Upper lobe of left lung (tissue), 6 donors: ENCODE measurements at places on chromosomes 3 and 15. TPM values are rescaled to one million over a fixed set of nuclear protein-coding genes. Genes with fewer than 3 reads are reported as not detected.
A peak's percentile ranks its signal among the peaks of the same experiment; 100 is the strongest.

DNA sequence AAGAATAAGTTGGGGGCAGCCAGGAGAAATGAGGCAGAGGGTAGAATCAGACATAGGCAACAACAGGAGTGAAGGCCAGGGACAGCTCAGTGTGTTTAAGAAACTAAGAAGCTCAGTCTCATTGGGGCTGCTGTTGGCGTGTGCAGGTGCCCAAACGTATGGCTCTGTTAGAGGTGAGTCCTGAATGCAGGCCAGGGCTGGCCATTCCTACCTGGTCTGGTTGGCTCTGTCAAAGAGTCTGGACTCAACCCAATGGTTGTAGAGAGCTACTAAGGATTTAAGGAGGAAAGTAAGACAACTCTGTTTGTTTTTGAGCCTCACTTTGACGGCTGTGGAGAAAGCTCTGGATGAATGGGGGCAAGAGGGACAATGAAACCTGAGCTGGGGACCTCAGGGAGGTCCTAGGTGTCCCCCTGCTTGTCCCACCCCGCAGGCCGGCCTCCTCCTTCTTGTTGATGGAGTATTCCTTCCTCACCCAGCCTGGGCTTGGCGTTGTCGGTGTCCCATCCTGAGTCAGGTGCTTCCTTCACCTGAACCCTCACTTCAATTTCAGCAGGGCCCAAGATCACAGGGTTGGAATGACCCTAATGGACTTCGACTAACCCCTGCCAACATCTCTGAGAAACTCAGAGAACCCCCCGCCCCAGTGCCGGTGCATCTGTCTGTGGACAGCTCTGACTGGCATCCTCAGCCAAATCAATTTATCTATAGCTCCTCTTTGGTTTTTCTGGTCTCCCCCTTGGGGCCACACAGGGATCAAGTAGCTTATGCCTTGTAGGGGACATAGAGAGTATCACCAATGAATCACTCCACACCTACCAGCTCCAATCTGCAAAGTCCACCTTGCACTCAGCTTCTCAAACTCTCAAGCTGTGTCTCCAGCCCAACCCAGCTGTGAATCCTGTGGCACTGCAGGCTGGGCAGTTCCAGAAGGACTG, 8.3 kb downstream of the ITGA11 start:
- no peaks in the 10 kb centered on the region for H3K27me3 ChIP-seq
- no peak for DNase-seq
- H3K36me3 ChIP-seq, result no peaks in the 10 kb centered on the region
- H3K27ac ChIP-seq, result no peak overlapping the region
- H3K4me1 ChIP-seq, result peaks cover 5% of the 10 kb centered on the region

DNA sequence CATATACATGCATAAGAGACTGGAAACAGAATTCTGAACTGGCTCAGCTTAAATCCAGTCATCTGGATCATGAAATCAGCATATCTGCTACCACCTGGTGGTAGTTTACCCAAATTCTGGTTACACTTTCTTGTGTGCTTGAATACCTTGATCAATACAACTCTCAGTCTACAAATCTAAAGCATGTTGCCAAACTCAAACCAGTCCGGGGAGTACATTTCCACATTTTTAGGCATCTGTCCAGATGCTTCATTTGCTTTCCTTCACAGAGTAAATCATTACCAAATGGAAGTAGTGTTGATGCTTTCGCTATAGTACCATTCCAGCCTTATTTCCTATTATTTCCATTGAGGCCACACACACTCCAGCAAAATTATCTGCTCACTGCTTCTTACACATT, 126.4 kb downstream of the P2RY1 start:
- no peaks in the 10 kb centered on the region for H3K4me1 ChIP-seq
- no peak overlapping the region for H3K4me3 ChIP-seq
- DNase-seq, result no peak
- H3K27me3 ChIP-seq, result no peaks in the 10 kb centered on the region
- H3K27ac ChIP-seq, result no peak overlapping the region

- H3K36me3 ChIP-seq, result no peaks in the 10 kb centered on the region
- no peaks in the 10 kb centered on the region for H3K27me3 ChIP-seq
- H3K4me1 ChIP-seq, result no peaks in the 10 kb centered on the region
- H3K27ac ChIP-seq, result no peak overlapping the region
- no peak for DNase-seq
Measured at GRCh38 chr15:32106401-32107381, 76.4 kb downstream of the CHRNA7 start.

- H3K4me1 ChIP-seq, result no peaks in the 10 kb centered on the region
- H3K36me3 ChIP-seq, result peaks cover 3% of the 10 kb centered on the region
- no peak for DNase-seq
- H3K27me3 ChIP-seq, result no peaks in the 10 kb centered on the region
Measured at GRCh38 chr3:37308247-37308646, 133.9 kb upstream of the LRRFIP2 start.

DNA sequence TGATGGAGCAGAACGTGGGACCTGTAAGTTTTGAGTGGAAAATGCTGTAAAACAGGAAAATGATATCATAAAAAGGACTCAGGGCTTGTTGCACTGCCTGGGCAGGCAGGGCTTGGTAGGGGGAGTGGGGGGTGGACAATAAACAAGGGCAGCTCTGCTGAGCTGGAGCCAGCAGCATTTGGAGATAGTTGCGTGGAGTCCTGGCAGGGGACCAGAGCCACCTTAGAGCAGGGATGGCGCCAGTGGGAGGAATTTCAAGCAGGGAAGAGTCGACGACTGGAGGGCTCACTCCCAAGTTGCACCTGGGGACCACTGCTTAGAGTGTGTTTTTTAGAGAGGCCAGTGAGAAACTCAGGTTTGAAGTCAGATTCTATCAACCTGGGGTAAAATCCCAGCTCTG, 22.7 kb upstream of the FRMD4B start:
- H3K27me3 ChIP-seq, result no peaks in the 10 kb centered on the region
- H3K27ac ChIP-seq, result no peak overlapping the region
- peaks cover 38% of the 10 kb centered on the region for H3K4me1 ChIP-seq
- no peaks in the 10 kb centered on the region for H3K36me3 ChIP-seq
- no peak overlapping the region for H3K4me3 ChIP-seq

DNA sequence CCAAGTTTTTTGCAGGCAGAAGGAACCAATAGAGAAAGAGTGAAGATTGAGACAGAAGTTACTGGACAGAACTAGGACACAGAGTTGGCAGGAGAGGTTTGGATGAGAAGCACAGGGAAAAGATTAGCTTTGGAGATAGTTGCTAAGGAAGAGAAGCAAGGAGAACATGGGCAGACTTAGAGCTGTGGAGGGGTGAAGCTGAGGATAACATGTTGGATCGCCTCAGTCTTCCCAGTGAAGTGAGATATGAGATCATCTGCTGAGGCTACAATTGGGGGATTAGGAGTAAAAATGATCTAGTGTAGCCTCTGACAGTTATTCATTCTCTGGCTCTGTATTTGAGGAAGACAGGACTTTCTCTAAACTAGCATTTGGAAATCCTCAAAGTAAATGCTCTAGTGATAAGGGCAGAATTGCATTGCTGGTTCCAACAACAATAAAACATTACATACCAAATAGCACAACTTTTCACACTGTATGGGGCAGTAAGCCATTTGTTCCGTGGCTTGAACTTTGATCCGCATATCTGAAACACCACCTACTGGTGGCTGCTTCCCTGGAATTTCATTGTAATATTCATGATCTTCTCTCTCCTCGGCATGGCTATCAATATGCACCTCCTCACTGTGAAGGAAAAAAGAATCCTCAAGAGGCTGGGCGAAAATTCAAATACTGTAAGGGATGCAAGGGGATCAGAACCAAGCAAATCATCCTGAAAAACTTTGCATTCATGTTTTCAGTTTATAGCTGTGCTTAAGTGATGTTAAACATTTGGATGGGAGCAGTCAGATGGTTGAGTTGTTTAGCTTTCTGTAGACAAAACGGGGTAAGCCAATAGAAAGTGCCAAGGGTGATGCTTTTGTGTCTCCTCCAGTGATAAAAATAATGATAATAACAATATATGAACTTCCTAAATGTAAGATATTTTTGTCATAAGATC, 22.2 kb upstream of the EID1 start:
- no peak overlapping the region for H3K27ac ChIP-seq
- H3K36me3 ChIP-seq, result no peaks in the 10 kb centered on the region
- H3K4me1 ChIP-seq, result no peaks in the 10 kb centered on the region

DNA sequence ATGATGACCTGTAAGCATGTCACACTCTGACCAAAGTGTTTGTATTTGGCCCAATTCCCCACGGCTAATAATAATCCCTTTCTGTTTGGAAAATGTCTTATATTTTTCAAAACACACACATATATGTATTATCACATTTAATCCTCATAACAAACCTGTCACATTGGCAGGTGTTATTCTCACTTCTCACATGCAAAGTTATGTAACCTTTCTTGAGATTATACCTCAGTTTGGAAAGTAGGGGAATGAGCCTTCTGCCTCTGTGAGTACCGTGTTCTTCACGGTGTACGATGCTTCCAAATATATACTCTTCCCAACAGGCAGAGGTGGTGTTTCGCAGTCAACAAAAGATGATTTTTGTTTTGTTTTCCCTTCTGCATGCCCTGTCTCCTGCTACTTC, 205.6 kb downstream of the TP63 start:
- H3K27me3 ChIP-seq, result no peaks in the 10 kb centered on the region
- no peaks in the 10 kb centered on the region for H3K4me1 ChIP-seq
- H3K27ac ChIP-seq, result no peak overlapping the region
- no peak for DNase-seq

DNA sequence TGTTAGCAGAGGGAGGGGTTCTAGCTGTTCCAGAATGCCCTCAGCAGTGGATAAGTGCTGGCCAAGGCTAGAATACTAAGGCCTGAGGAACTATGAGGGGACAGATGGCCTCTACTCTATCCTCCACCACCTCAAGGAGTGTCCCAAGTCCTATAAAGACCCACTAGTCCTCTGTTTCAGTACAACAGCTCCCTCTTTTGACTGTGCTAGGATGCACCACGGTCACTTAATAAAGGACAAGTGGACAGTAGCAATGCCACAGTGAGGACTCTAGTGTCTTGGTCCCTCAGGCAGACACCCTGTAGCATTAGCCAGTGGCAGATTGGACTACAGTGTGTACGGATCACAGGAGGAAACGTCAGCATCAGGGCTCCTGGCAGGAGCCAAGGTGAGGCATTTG, 171.8 kb upstream of the PROK2 start:
- H3K4me3 ChIP-seq, result no peak overlapping the region
- no peak overlapping the region for H3K27ac ChIP-seq
- H3K4me1 ChIP-seq, result peaks cover 6% of the 10 kb centered on the region
- DNase-seq, result no peak

- H3K27me3 ChIP-seq, result no peaks in the 10 kb centered on the region
- peaks cover 19% of the 10 kb centered on the region for H3K4me1 ChIP-seq
- no peaks in the 10 kb centered on the region for H3K36me3 ChIP-seq
- DNase-seq, result no peak
- no peak overlapping the region for H3K4me3 ChIP-seq
- H3K27ac ChIP-seq, result no peak overlapping the region
Measured at GRCh38 chr3:153219146-153219545, 57.1 kb downstream of the RAP2B start.

DNA sequence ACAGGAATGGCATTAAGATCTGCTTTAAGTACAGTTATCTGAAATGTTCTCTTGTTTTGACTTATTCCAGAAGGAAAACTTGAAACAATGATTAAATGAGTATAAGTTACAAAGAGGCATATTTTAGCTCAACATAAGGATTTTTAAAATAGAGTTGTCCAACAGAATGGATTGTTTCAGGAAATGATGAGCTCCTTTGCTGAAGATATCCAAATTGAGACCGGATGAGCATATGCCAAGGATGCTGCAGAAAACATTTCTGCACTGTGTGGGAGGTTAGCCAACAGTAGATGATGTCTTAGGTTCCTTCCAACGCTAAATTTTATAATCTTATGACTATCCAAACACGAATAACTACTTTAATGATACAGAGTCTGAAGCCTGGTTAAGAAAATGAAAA, 226.5 kb upstream of the NANOGP8 start:
- H3K4me3 ChIP-seq, result no peak overlapping the region
- no peak for DNase-seq
- no peak overlapping the region for H3K27ac ChIP-seq
- H3K4me1 ChIP-seq, result peaks cover 15% of the 10 kb centered on the region

- no peaks in the 10 kb centered on the region for H3K4me1 ChIP-seq
- H3K27ac ChIP-seq, result no peak overlapping the region
- H3K36me3 ChIP-seq, result no peaks in the 10 kb centered on the region
- H3K4me3 ChIP-seq, result no peak overlapping the region
Measured at GRCh38 chr3:34207806-34208205, 409.4 kb downstream of the PDCD6IP start.

DNA sequence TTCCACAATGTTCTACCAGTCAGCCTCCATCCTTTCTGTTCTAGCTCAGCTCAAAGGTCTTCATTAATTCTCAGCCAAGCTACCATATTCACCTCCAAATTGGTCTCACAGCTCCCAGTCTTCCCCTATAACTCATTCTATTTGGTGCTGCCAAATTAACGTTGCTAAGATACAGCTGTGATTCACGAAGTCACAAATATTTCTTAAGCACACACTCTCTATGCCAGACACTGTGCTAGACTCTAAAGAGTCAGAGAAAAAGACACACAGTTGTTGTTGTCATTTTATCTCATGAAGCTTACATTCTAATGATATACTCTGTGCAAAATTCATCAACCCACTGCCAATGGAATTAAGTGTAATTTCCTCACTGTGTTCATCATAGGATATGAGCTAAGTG, 102.8 kb downstream of the FRMD5 start:
- no peak overlapping the region for H3K4me3 ChIP-seq
- no peaks in the 10 kb centered on the region for H3K4me1 ChIP-seq
- DNase-seq, result no peak
- no peak overlapping the region for H3K27ac ChIP-seq
- H3K27me3 ChIP-seq, result no peaks in the 10 kb centered on the region
- no peaks in the 10 kb centered on the region for H3K36me3 ChIP-seq

GRCh38 chr3:129613367-129613740, 6.9 kb upstream of the PLXND1 start:
- H3K4me1 ChIP-seq, result peaks cover 86% of the 10 kb centered on the region
- H3K4me3 ChIP-seq, result no peak overlapping the region
- H3K27me3 ChIP-seq, result no peaks in the 10 kb centered on the region
- peak overlapping the region; percentile 55 for H3K27ac ChIP-seq

- DNase-seq, result peak; percentile 76
- no peaks in the 10 kb centered on the region for H3K27me3 ChIP-seq
- H3K27ac ChIP-seq, result no peak overlapping the region
- H3K4me1 ChIP-seq, result peaks cover 5% of the 10 kb centered on the region
Measured at GRCh38 chr3:33791477-33792166, 6.8 kb upstream of the PDCD6IP start.

DNA sequence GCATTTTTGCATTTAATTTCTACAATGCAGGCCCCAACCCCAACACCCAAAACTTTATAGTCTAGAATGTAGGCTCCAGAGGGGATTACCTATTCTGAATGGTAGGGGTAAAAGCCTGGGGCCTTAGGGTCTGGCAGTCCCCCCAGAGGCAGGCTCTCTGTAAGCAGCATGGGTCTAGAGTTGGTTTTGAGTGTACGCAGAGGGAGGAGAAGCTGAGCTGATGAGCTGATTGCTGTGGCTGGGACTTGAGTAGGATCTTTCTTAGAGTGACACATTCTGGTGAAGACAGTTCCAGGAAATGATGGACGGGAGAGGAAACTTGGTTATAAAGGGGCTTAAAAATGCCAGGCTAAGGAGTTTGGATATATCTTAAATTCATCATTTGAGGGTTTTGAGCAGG, 2.1 kb downstream of the LPP start:
- no peaks in the 10 kb centered on the region for H3K27me3 ChIP-seq
- H3K27ac ChIP-seq, result no peak overlapping the region
- H3K36me3 ChIP-seq, result no peaks in the 10 kb centered on the region
- H3K4me3 ChIP-seq, result no peak overlapping the region
- no peak for DNase-seq

The ANKRD34C gene
- total RNA-seq, result not detected

The SLC27A2 gene
- 2.5 TPM for total RNA-seq

The ISLR2 gene
- 1.3 TPM for total RNA-seq

The POPDC2 gene
- 2.1 TPM for total RNA-seq

The GOLGA8T gene
- total RNA-seq, result not detected

The FANCD2OS gene
- total RNA-seq, result not detected

The POLQ gene
- total RNA-seq, result 1.2 TPM
